ENCODE measurements at places on chromosomes 7 and 10.

DNA sequence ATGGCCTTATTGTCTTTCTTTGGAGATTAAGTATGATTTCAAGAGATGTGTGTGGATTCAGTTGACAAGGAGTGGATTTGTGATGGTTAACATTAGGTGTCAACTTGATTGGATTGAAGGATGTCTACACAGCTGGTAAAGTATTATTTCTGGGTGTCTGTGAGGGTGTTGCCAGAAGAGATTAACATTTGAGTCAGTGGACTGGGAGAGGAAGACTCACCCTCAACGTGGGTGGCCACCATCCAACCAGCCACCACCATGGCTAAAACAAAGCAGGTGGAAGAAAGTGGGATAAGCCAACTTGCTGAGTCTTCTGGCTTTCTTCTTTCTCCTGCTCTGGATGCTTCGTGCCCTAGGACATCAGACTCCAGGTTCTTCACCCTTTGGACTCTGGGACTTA, 76.1 kb downstream of the GPR37 start:
- DNase-seq, result no peak
- no peaks in the 10 kb centered on the region for H3K27me3 ChIP-seq
- no peaks in the 10 kb centered on the region for H3K36me3 ChIP-seq
- no peak overlapping the region for H3K27ac ChIP-seq
- H3K4me3 ChIP-seq, result no peak overlapping the region
- H3K4me1 ChIP-seq, result no peaks in the 10 kb centered on the region

GRCh38 chr10:8392216-8392615, 337.7 kb downstream of the GATA3 start:
- no peak overlapping the region for H3K4me3 ChIP-seq
- H3K36me3 ChIP-seq, result no peaks in the 10 kb centered on the region
- no peaks in the 10 kb centered on the region for H3K4me1 ChIP-seq
- no peak overlapping the region for H3K27ac ChIP-seq
- no peak for DNase-seq

DNA sequence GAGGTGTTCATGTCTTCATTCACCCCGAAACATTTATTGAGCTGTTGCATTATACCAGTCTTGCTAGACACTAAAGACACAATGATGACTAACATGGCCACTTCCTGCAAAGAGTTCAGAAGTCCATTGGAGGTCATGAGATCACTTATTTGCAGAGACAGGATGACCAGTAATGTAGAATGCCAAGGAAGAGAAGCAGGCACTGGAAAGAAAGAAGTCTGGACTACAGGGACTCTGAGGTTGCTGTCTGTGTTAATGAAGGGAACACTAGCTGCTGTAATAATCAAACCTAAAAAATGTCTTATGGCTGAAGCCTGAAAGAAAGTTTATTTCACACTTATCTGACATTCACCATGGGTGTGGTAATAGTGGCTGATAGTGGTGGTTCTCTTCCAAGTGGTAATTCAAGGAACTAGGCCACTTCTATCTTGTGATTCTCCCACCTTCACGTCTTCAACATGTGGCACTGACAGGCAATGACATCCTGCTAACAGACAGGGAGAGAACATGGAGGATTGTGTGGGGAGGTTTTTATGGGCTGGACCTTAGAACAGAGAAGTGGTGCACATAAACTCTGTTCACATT, 89.2 kb upstream of the MKLN1 start:
- no peak for DNase-seq
- no peak overlapping the region for H3K4me3 ChIP-seq
- no peaks in the 10 kb centered on the region for H3K36me3 ChIP-seq
- peak overlapping the region; percentile 16 for H3K27ac ChIP-seq
- peaks cover 4% of the 10 kb centered on the region for H3K4me1 ChIP-seq

DNA sequence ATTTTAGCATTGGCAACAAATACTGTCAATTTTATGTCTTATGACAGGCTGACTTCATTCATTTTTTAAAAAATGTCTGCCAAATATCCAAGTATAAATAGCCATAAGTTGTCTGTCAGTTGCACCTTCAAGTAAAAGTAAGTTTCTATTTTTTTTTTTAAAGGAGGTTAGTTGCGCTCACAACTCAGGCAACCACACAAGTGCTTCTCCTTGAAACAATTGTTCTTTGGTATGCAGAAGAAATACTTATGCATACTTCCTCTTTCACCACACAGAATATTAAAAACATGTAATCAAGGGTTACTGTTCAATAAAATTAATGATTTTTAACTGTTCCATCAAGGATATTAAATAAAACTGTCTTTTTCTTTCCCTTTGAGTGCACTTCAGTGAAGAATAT, 97.9 kb downstream of the RTKN2 start:
- no peaks in the 10 kb centered on the region for H3K36me3 ChIP-seq
- H3K27me3 ChIP-seq, result no peaks in the 10 kb centered on the region
- no peak overlapping the region for H3K27ac ChIP-seq
- no peaks in the 10 kb centered on the region for H3K4me1 ChIP-seq
- no peak for DNase-seq

GRCh38 chr10:119663866-119664698, 12.9 kb downstream of the BAG3 start:
- peak; percentile 56 for DNase-seq
- H3K4me1 ChIP-seq, result no peaks in the 10 kb centered on the region
- no peaks in the 10 kb centered on the region for H3K36me3 ChIP-seq
- no peaks in the 10 kb centered on the region for H3K27me3 ChIP-seq
- peak overlapping the region; percentile 14 for H3K27ac ChIP-seq

DNA sequence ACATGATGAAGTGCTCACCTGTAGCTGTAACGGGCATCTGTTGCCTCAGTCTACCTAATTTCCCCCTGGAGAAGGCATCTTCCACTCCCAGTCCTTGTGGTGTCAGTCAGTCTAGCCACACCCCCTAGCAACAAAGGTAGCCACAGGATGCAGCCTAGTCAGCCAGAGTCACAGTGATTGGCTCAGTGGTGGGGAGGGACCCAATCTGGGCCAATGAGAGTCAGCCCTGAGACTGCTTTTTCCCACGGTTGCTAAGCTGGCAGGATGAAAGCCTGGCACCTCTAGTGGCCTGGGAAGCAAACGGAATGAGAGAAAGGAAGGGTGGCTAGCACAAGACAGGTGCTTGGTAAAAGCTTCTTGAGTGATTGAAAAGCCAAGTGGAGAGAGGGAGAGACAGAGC, 118.6 kb downstream of the SH3PXD2A start:
- no peak for DNase-seq
- no peak overlapping the region for H3K27ac ChIP-seq
- H3K4me1 ChIP-seq, result peaks cover 27% of the 10 kb centered on the region
- H3K27me3 ChIP-seq, result no peaks in the 10 kb centered on the region

- no peak overlapping the region for H3K27ac ChIP-seq
- no peak for DNase-seq
- no peak overlapping the region for H3K4me3 ChIP-seq
- no peaks in the 10 kb centered on the region for H3K27me3 ChIP-seq
These were observed 330.1 kb downstream of the EXOC4 start for GRCh38 chr7:133582766-133583523.

GRCh38 chr10:19785366-19785765, 30.9 kb upstream of the PLXDC2 start:
- H3K27me3 ChIP-seq, result no peaks in the 10 kb centered on the region
- no peak overlapping the region for H3K27ac ChIP-seq
- DNase-seq, result no peak
- H3K4me3 ChIP-seq, result no peak overlapping the region

DNA sequence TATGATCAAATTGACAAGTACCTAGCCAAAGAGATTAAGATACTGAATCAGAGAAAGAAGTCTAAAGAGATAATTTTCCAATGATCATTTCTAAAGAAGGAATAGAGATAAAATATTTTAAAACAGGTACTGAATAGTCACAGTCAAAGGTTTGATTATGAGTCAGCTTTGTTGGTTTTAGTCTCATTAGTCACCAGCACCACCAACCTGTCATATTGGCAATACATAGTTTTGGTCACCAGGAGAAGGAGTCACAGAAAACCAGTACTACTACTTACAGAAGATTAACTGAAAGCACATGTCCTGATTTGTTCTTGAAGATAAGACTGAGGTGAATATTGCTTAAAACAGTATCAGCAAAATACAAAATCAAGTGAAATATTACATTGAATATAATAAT, 34.6 kb downstream of the ZEB1 start:
- DNase-seq, result no peak
- no peaks in the 10 kb centered on the region for H3K27me3 ChIP-seq
- no peaks in the 10 kb centered on the region for H3K36me3 ChIP-seq
- no peak overlapping the region for H3K4me3 ChIP-seq
- no peaks in the 10 kb centered on the region for H3K4me1 ChIP-seq

GRCh38 chr10:72243822-72244437, 27.9 kb upstream of the ASCC1 start:
- peaks cover 22% of the 10 kb centered on the region for H3K4me1 ChIP-seq
- no peak overlapping the region for H3K4me3 ChIP-seq
- no peaks in the 10 kb centered on the region for H3K27me3 ChIP-seq
- H3K36me3 ChIP-seq, result no peaks in the 10 kb centered on the region
- H3K27ac ChIP-seq, result peak overlapping the region; percentile 94

GRCh38 chr10:71314028-71314693, 4.9 kb upstream of the SLC29A3 start:
- no peak overlapping the region for H3K4me3 ChIP-seq
- peak; percentile 34 for DNase-seq
- H3K27ac ChIP-seq, result no peak overlapping the region
- peaks cover 6% of the 10 kb centered on the region for H3K4me1 ChIP-seq

GRCh38 chr10:102537367-102537766, 33.6 kb downstream of the SUFU start:
- H3K27ac ChIP-seq, result no peak overlapping the region
- H3K4me3 ChIP-seq, result no peak overlapping the region
- H3K27me3 ChIP-seq, result no peaks in the 10 kb centered on the region
- H3K4me1 ChIP-seq, result no peaks in the 10 kb centered on the region

DNA sequence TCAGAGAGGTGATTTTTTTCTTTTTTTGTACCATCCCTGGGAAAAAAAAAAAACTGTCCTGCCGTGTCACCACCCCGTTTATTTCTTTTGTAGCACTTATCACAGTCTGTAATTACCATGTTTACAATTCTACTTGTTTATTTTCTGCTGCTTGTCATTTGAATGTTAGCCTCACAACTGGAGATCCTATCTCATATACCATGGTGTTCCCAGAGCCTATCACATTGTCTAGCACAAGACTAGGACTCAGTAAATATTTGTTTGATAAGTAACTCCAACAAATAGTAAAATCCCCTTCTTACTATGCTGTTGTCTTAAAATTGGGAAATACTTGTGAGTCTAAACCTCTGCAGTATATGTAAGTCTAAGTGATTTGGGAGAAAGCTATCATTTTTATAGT, 36.0 kb downstream of the MKLN1 start:
- no peaks in the 10 kb centered on the region for H3K27me3 ChIP-seq
- no peak overlapping the region for H3K4me3 ChIP-seq
- H3K4me1 ChIP-seq, result peaks cover 5% of the 10 kb centered on the region
- H3K36me3 ChIP-seq, result no peaks in the 10 kb centered on the region

GRCh38 chr10:85848756-85849155, 517.8 kb downstream of the GRID1 start:
- H3K27ac ChIP-seq, result no peak overlapping the region
- H3K4me1 ChIP-seq, result no peaks in the 10 kb centered on the region
- no peaks in the 10 kb centered on the region for H3K27me3 ChIP-seq
- H3K36me3 ChIP-seq, result no peaks in the 10 kb centered on the region
- no peak overlapping the region for H3K4me3 ChIP-seq

DNA sequence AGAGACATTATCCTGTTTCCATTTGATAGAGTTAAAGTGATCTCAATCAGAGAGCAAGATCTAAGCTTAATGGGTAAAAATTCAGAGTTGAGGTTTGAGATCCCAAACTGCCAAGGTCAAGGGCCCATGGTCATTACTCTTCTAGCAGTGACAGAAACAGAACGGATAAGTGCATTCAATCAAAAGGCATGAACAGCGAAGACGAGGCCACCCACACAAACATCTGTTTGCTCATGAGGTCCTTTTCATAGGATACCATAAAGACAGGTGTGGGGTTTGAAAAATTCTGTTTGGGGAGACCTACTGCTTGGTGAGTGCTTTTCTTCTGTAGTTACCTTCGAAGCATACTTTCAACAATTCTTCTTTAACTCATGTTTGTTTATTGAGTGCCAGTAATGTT, 58.3 kb downstream of the SEMA3C start:
- H3K4me1 ChIP-seq, result no peaks in the 10 kb centered on the region
- H3K36me3 ChIP-seq, result no peaks in the 10 kb centered on the region
- no peak overlapping the region for H3K4me3 ChIP-seq
- H3K27ac ChIP-seq, result no peak overlapping the region

- no peaks in the 10 kb centered on the region for H3K27me3 ChIP-seq
- H3K27ac ChIP-seq, result no peak overlapping the region
- no peaks in the 10 kb centered on the region for H3K4me1 ChIP-seq
These were observed 186.8 kb downstream of the ITGB1 start for GRCh38 chr10:32771217-32771616.

GRCh38 chr10:87603769-87604168, 55.9 kb upstream of the PAPSS2 start:
- H3K36me3 ChIP-seq, result no peaks in the 10 kb centered on the region
- no peak overlapping the region for H3K4me3 ChIP-seq
- no peaks in the 10 kb centered on the region for H3K27me3 ChIP-seq
- no peaks in the 10 kb centered on the region for H3K4me1 ChIP-seq

GRCh38 chr7:36506820-36507219, 117.2 kb downstream of the ANLN start:
- H3K36me3 ChIP-seq, result no peaks in the 10 kb centered on the region
- H3K4me3 ChIP-seq, result no peak overlapping the region
- DNase-seq, result no peak
- H3K4me1 ChIP-seq, result no peaks in the 10 kb centered on the region
- no peak overlapping the region for H3K27ac ChIP-seq

DNA sequence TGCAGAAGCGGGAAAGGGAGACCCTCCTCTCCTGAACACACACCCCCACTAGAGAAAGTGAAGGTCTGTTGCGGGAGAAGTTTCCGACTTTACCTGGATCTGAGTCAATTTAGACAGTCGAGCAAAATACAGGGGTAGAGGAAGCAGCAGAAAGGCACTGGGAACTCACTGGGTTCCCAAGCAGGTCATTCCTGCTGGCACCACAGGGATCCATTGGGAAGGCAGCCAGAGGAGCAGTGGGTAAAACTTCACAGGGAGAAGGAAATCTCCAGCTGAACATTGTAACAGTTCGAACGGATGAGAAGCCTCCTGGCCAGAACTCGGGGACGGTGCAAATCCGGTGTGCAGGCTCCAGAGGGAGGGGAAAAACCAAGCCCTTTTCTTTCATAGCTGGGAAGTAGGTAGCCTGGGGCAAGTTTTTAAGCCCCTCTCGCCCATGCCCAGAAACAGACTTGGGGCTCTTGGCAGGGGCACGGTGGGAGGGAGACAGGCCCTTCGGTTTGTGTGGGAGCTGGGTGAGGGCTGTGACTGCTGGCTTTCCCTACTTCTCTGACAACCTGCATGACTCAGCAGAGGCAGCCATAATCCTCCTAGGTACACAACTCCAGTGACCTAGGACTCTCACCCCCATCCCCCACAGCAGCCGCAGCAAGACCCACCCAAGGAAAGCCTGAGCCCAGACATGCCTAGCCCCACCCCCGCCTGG, 51.9 kb downstream of the DDC start:
- no peak for DNase-seq
- no peaks in the 10 kb centered on the region for H3K4me1 ChIP-seq
- H3K4me3 ChIP-seq, result no peak overlapping the region
- no peaks in the 10 kb centered on the region for H3K36me3 ChIP-seq
- H3K27me3 ChIP-seq, result no peaks in the 10 kb centered on the region
- no peak overlapping the region for H3K27ac ChIP-seq
